Sigmoid colon (tissue), 7 donors: ENCODE measurements at places on chromosomes 7 and 10.

- no peak for DNase-seq
Measured at GRCh38 chr7:120460949-120461348, 188.0 kb downstream of the KCND2 start.

GRCh38 chr7:92614660-92615174 is 24.5 kb upstream of the FAM133B start:
- DNase-seq, result no peak

DNA sequence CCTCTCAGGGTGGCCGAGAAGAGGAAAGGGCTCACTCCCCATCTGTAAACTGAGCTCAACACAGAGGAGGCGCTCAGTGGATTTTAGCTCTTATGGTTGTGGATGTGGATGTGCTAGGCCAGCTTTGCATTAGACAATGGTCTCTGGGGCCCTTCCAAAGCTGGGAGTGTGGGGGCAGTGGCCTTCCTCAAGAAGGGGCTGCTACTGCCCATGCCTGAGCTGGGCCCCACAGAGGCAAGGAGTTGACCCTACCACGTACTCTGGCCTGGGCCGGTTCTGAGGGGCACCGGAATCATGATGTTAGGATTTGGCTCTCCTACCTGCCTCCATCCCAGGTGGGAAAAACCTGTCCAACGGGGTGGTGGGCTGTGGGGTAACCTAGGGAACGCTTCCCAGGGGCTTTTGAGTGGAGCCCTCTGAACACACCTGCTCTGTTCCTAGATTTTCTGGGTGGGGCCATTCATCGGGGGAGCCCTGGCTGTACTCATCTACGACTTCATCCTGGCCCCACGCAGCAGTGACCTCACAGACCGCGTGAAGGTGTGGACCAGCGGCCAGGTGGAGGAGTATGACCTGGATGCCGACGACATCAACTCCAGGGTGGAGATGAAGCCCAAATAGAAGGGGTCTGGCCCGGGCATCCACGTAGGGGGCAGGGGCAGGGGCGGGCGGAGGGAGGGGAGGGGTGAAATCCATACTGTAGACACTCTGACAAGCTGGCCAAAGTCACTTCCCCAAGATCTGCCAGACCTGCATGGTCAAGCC is 11.5 kb downstream of the AQP1 start:
- DNase-seq, result peak; percentile 54

- DNase-seq, result no peak
Measured at GRCh38 chr7:157482517-157483087, 145.8 kb downstream of the DNAJB6 start.

- no peak for DNase-seq
Measured at GRCh38 chr10:108362961-108363360, 1198.5 kb upstream of the SORCS1 start.

DNA sequence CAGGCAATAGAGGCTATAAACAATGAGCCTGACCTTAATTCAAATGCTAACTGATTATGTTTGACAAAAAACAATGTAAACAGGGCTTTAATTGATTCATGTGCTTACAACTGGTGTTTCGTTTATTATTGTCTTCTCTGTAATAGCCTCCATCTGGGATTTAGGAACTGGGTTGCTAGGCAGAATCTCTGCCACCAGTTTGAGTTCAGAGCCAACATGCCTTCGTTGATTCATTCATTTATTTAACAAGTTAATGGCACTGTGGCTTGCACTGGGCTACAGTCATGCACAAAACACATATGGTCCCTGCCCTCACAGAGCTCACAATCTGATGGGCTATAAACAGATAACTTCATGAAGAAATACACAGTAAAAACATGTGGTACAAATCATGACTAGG is 19.6 kb upstream of the CDHR3 start:
- DNase-seq, result no peak

DNA sequence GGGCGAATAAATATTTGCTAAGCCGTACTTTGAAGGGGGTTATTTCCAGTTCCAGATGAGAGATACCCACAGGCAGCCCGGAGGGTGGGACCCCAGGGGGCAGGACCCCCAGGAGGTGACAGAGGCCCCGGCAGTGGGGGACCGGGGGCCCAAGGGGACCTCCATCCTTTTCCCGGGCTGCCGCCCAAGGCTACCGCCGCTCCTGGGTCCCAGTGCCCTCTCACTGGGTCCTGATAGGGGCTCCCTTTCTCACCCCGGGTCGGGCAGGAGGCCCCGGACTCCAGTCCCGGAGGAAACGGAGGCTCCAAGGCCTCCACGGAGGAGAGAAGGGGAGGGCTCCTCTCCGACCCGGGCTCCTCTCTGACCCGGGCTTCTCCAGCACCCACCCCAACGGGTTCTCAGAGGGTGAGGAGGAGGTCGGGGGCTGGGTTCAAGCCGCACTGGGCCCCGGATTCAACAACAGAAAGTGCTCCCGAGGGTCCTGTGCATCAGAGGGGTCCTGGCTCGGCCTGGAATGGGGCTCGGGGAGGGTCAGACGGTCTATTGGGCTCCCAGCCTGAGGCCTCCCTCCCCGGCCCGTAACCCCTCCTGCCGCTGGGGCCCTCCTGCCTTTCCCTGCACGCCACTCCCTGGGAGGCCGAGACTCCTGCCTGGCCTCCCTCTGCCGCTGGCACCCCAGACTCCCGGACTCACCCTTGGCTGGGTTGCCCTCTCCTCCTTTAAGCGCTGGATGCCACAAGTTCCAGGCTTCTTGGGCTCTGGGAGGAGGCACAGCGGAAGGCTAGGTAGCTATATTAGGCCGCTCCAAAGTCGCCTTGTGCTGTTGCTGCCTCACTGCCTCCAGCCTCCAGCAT is 62.5 kb downstream of the ZNF37A start:
- no peak for DNase-seq
